ENCODE measurements at places on chromosomes 4 and X.
A peak's percentile ranks its signal among the peaks of the same experiment; 100 is the strongest.

- no peak for DNase-seq
Observed at GRCh38 chr4:84394386-84394785, 104.7 kb downstream of the NKX6-1 start.

- DNase-seq: no peak
Observed at GRCh38 chr4:14221176-14221575, 593.7 kb upstream of the BOD1L1 start.

DNA sequence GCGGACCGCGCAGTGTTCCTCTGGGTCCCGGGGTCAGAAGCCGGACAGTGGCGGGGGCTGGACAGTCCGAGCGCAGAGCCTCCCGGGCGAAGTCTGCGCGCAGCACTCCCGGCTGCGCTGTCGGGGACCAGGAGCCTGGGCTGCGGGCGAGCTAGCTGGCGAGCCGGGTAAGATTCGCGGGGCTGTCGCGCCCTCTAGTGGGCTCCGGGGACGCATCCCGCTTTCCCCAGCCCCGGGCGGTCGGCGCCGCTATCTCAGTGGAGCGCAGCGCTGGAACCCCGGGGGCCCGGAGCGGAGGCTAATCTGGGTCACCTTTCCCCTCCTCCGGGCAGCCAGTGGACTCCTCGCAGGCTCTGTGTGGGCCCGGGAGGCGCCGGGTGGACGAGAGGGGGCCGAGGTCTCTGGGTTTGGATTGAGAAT lies 4.2 kb downstream of the PDGFRA start:
- peak; percentile 92 for DNase-seq

DNA sequence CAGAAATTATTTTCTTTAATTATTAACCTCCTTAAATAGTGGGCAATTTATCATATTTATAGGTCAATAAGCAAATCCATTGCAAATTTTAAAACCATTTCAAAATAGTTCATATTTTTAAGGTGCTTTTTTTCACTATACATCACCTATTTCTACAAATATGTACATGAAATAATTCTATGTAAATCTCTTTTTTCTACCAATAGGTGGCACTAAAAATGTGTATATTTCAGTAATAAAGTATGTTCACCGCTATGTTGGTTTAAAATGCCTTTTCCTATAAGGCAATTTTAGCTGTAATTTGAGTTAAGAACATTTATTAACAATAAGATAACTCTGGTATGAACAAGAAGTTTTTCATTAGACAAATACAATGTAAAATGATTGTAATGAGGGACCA lies 672.2 kb downstream of the KCTD8 start:
- DNase-seq: no peak

GRCh38 chr4:76055421-76055820 lies 19.1 kb upstream of the ART3 start:
- no peak for DNase-seq

- peak; percentile 71 for DNase-seq
Observed at GRCh38 chr4:53507671-53508286, 83.5 kb downstream of the LNX1 start.
